ENCODE measurements at places on chromosomes 7 and 10.

DNA sequence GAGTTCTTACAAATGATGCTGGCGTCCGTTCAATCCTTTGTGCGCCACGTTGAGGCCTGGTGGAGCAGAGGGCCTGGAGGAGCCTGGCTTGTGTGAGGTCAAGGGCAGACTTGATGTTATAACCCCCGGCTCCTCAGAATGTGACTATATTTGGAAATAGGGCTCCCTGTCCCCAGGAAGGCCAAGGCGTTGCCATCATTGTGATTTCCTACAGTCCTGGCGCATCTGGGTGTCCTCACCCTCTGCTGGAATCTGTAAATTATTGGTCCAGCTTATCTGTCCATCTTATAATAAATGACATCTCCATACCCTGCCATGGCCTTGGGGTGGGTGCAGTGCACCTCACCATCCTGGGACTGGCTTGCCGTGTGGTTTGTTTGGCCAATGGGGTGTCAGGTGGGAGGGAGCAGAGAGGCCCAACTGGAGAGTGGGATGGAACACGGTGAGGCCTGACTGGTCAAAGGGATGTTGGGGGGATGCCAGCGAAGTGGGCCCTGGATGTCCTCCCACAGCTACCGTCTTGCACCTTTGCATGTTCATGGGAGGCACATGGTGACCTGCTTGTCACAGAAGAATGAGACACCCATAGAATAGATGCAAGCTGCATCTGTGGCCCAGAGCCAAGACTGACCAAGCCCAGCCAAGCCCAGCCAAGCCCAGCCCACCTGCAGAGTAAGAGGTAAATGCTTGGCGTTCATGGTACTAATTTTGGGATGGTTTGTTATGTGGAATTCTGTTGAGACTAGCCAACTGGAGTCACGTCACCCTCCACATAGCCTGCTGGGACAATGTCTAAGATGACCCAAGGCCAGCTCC lies 11.1 kb upstream of the LRRC27 start:
- no peak for DNase-seq

GRCh38 chr10:49050366-49050765 lies 65.0 kb downstream of the VSTM4 start:
- DNase-seq, result no peak

DNA sequence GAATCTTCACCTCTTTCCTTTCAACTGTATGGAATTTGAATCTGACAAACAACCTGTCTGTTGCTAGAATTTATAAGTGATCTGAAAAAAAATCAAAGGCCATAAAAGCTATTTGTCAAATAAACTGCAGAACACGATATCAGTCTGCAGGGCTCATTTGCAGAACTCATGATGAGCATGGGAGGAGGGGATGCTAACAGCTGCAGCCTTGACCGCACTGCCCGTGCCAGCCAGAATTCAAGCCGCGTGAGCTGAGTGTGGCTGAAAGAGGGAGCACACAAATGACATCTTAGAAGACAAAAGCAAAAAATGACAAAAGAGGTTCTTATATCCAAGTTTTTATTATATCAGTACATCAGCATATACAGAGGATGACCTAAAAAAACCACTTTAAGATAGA lies 15.7 kb downstream of the LRRTM3 start:
- no peak for DNase-seq

GRCh38 chr10:54905578-54906192 lies 104.7 kb upstream of the PCDH15 start:
- DNase-seq, result no peak

- no peak for DNase-seq
Measured at GRCh38 chr7:123588376-123588775, 13.2 kb upstream of the ASB15 start.

DNA sequence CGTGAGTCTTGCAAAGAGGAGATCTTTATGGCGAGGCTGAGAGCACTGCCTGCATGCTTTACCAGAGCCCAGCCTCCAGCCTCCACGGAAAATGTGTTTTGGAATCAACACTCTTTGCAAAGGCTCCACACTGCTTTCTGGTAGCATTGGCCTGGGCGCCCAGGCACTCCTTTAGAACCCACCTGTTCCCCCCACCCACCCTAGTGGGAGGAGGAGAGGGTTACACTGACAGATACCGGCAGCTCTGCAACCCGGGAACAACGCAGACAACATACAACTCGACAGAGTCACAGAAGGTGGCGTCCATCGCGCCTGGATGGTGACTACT lies 5.5 kb upstream of the MNX1 start:
- DNase-seq, result no peak

DNA sequence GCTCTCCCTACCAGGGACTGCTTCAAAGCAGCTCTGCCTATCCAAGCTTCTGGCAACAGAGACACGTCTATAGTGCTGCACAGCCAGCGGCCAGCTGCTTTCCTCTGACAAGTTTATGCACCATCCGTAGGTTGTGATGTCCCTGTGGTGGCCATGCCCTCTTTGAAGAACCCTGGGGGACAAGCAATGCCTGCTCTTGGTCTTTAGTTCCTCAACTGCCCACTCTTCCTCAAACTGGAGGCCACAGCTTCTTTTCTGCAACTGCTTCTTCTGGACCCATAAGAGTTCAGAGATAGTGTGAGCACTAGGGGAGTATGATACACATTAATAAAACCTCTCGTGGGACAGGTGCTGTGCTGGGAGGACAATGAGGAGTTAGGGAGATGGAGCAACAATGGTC lies 164.9 kb downstream of the ELMO1 start:
- no peak for DNase-seq

- no peak for DNase-seq
Measured at GRCh38 chr10:4067931-4068561, 283.0 kb upstream of the KLF6 start.

DNA sequence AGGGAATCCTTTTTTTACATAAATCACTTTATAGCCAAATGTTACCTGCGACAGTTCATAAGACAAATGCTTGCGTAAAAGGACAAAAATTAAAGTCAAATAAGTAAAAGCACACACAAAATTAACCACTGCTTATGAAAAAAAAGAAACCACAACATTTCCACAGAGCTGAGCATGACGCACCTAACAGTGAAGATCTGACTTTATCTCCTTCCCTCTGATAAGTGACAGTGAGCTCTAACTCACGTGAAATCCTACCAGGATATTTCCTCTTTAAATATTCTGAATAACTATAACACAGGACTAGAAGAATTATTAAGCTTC lies 225.5 kb downstream of the SFMBT2 start:
- no peak for DNase-seq

- no peak for DNase-seq
Measured at GRCh38 chr10:11407939-11408338, 203.5 kb downstream of the USP6NL start.

GRCh38 chr10:8663131-8663530 lies 608.6 kb downstream of the GATA3 start:
- no peak for DNase-seq

- DNase-seq, result no peak
Measured at GRCh38 chr7:19405541-19405940, 260.3 kb upstream of the FERD3L start.

DNA sequence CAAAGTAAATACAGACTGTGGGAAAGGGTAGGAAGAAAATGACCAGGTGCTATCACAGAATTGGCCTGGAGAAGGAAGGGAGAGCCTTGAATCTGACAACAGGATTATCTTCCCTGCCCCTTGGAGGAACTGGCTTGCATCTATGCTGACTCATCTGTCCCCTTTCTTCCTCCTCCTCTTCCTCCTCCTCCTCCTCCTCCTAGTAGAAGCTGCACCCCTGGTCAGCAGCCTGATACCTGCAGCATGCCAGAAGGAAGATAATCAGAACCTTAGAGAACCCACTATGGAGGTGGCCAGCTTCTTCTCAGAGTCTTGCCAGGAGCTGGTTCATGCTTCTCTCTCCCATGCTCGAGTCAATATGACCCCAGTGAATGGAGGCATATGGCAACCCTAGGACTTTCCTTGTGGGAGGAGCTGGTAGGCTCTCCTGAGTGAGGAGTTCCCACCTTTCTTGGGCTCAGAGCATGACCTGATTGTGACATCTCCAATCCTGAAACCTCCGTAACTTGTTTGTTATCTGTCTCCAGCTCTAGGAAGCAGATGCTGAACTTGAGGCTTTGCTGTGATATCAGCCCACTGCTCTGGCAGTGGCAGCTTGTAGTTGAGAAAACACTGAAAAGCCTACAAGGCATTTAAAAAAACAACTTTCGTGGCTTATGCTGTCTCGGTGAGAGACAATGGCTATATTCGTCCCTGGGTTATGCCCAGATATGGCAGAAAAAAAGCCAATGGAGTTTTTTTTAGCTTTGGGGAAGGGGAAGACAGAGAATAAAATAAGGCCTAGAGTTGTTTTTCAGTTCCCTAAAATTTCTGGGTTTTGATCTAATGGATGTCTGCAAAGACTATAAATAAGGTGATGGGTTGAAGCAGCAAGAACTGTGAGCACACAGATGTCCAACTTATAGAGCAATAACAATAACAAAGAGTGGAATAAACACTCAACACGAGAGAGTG lies 60.6 kb downstream of the CDHR3 start:
- DNase-seq, result no peak

GRCh38 chr7:106729720-106730385 lies 68.9 kb upstream of the CCDC71L start:
- no peak for DNase-seq

DNA sequence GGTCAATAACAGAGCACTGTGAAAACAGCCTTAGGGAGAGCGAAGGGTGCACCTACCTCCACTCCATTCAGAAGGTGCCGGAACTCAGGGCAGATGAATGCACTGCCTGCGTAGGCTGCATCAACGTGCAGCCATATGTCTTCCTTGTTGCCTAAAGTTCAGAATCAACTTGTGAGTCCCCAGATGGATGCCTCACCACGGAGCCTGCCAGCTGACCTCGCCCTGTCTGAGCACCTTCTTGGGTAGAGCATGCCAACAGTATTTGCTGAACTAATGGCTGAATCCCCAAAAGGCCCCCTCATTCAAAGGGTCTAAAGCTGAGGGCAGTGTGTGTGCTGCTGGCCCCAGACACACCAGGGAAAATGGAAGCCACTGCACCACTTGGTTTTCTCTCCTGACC lies 48.9 kb upstream of the FIGNL1 start:
- no peak for DNase-seq

- peak; percentile 83 for DNase-seq
Measured at GRCh38 chr10:73591935-73592699, 975 bp upstream of the USP54 start.

DNA sequence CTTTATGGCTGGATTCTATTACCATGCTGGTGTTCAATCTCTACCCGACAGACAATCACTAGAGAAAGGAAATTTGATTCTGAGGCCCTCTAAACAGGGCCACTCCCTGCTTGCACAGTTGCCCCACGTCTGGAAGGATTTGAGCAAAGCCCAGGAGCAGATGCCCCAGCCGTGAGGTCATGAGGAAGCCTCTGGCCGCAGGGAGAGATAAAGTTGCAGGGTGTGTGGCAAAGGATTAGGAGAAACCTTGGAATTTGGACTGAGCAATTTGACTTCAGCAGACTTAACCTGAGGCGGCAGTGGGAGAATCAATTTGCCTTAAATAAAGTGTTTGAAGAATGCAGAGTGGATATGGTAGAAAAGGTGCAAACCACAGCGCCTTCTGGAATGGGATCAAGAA lies 40.2 kb upstream of the KLF6 start:
- DNase-seq, result no peak

DNA sequence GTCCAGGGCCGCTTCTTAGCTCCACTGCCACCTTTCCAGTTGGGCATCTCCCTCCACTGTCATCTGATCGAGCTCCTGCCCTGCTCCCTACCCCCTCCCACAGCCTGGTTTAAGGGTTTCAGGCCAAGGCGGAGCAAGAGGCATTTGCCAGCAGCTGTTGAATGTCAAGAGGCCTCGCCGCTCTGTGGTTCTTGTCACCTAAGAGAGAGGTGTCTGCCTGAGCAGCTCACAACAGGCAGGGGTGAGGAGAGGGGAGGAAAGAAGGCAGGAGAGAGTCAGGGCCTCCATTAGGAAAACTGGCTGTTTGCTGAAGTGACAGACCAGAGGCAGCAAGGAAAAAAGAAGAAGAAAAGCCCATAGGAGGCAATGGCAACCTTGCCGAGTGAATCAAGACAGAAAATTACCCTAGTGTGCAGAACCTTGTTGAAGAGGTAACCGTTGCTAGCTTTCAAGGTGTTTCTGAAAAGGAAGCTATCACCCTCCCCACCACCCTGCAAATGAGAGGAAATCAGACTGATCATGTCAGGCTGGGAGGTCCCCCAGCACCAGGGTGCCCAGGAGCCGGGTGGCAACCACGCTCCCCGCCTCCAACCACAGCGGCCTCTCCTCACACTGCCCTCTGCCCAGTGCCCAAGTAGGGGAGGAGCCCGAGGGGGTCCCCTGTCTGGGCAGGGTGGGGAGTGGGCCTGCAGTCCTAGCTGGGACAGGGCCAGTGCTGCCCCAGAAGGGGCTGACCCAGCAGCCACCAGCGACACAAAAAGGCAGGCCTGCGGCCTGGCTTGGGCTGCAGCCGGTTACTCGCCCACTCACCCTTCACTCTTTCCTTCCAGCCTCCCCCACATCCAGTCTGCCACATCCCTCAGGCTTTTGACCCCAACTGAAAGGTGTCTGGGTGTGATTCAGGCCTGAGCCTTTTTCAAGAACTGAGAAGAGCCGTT lies 7.1 kb downstream of the GATA3 start:
- DNase-seq, result no peak

DNA sequence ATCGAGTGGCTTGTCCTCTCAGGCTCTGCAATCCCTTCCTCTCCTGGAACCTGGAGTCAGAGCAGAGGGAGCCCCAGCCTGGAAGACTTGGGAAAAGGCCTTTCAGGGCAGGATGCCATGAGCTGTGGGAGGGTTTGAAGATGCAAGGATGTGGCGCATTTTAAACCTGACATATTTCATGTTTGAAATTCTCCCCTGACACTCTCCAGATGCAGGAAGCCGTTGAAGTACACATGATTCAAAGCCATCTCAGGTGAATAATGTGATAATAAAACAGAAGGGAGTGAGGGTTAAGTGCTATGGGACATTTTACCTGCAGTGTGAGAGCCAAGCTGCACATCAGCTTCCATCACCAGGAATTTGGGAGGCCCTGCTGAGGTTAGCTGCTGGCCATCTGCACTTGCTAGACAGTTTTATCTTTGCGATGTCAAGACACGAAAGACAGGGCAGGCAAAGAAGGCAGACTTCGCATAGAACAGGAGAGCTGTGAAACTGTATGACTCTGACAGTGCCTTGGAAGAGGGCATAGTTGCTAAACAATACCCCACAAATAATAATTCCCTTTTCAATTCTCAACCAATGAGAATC lies 159.1 kb upstream of the GDF10 start:
- DNase-seq, result no peak

DNA sequence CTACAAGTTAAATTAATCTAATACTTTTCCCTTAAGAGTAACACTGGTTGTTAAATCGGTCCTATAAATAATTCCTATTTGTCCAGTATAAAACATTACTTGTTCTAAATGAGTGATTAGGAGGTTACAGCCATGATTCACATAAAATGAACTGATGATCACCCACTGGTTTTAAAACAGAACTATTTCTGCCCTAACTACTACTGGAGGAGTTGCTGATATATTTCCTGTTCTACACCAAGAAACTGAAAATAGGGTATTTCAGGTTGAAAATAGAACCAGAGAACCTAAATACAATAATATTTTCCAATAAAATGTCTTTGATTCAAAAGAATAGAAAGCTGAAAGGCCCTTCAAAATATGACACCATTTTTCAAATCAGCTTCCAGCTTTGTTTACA lies 30.9 kb downstream of the DNAJC1 start:
- DNase-seq, result no peak
